ENCODE measurements at places on chromosomes 3 and 15.

DNA sequence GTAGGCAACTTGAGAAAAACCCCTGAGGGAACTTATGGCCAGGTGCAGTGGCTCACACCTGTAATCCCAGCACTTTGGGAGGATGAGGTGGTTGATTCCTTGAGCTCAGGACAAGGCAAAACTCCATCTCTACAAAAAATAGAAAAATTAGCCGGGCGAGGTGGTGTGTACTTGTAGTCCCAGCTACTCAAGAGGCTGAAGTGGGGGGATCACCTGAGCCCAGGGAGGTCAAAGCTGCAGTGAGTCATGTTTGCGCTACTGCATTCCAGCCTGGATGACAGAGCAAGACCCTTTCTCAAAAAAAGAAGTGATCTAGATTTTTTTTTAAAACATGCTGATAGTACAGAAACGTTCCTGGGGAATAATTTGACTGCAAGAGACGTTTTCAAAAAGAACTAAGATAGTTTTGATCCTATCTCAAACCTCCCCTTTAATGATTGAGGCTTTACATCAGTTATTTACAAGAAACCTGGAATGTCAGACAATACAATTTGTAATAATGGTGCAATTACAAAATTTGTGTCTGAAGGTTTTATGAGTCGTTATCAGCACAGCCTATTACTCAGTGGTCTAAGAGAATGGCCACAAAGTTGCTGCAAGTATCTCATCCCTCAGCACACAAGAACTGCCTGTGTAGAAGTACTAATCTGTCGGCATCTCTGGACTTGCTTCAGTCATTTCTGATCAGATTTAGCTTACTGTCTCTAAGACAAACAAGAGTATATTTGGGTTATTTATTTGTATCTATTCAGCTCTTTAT is 32.2 kb upstream of the KLHL25 start:
- no peak for DNase-seq

DNA sequence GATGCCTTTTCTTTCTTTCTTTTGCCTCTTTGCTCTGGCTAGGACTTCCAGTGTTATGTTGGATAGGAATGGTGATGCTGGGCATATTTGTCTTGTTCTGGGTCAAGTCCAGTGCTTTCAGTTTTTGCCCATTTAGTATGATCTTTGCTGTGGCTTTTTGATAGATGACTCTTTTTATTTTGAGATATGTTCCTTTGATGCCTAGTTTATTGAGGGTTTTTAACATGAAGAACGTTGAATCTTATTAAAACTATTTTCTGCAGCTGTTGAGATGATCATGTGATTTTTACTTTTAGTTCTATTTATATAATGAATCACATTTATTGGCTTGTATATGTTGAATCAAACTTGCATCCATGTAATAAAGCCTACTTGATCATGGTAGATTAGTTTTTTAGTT is 363.8 kb upstream of the RASGRP1 start:
- no peak for DNase-seq

DNA sequence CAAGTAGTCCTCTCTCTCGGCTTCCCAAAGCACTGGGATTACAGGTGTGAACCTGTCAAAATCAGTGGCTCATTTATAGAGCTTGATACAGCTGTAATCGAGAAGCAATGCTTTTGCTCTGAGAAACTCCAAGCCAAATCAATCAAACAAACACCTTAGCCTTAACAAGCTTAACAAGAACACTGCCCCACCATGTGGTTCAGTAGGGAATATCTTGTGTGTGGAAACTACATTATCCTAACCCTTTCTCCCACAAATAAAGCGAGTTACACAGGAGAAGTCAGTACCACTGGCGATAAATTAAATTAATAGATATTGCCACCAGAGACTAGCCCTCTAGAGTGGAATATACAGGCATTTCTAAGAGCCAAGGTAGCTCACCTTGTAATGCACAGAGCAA is 13.9 kb downstream of the CDAN1 start:
- DNase-seq, result no peak

- DNase-seq, result no peak
These were observed 127.1 kb downstream of the KCNMB2 start for GRCh38 chr3:178663201-178663934.

DNA sequence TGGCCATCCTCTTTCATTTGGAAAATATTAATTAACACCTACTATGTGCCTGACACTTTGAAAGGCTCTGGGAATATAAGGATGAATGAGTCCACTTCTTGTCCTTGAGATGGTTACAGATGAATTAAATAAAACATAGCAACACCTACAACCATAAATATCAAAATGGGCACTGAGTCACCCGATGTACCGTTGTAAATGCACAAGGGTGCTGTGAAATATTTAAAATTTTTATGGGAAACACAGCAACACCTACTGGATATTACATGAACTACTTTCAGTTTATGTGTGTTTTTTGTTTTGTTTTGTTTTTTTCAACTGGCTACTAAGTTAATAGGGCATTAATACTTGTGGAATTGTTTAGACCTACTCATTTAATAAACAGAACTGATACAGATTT is 239.0 kb upstream of the NAALADL2 start:
- peak; percentile 45 for DNase-seq

DNA sequence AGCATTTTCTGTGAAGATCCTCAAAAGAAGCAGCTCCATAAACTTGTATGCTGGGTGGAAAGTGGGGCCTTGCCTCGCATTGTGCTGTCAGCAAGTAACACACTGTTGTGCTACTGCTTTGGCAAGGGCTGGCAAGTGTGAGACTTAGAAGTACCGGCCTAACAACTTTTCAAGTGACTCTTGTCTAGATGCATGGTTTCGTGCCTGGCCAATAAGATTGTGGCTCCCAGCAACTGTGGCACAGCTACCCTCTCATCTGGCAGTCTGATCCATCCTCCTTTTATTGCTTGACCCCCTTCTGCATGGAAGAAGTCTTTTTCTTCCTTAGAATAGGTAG is 79.4 kb upstream of the VEPH1 start:
- no peak for DNase-seq

DNA sequence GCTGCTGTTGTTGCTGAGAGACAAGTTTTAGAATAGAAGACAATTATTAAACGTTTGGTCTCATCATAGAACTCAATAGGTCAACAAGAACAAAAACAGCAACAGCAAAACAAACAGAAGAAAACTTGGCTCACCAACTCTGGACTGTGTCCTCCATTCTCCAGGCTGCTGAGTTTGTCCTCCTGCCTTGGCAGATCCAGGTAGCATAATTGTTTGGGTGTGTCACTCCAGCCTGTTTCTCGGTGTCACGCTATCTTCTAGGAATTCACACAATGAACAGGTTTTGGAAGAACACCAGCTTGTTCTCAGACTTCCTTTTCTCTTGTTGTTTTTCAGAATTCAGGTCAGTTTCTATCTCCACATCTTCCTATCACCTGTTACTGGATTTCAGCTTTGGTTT is 34.7 kb downstream of the ARRDC4 start:
- no peak for DNase-seq

- DNase-seq, result no peak
These were observed 28.5 kb downstream of the SCG5 start for GRCh38 chr15:32669896-32670611.

DNA sequence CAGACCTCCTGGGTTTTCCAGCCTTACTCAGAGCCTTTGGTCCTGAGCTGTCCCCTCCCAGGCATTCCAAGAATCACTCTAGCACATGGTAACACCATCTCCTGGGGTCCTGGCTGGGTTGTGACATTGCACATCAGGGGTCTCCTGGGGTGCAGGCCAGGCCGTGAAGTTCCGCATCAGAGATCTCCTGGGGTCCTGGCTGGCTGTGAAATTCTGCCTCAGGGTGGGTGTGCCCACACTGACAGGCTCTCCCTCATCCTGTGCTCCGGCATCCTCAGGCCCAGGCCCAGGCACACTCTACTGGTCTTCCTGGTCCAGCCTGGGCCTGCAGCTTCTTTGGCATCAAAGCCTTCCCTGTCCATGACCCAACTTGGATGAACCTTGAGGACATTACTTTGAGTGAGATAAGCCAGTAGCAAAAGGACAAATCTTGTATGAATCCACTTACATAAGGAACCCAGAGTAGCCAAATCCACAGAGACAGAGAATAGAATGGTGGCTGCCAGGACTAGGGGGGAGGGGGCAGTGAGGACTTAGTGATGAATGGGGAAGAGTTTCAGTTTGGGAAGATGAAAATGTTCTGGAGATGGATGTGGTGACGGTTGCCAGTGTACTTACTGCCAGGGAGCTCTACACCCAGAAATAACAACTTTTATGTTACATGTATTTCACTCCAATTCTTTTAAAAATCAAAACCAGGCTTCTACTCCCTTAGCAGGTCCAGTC is 49.1 kb upstream of the KLF13 start:
- DNase-seq, result no peak

DNA sequence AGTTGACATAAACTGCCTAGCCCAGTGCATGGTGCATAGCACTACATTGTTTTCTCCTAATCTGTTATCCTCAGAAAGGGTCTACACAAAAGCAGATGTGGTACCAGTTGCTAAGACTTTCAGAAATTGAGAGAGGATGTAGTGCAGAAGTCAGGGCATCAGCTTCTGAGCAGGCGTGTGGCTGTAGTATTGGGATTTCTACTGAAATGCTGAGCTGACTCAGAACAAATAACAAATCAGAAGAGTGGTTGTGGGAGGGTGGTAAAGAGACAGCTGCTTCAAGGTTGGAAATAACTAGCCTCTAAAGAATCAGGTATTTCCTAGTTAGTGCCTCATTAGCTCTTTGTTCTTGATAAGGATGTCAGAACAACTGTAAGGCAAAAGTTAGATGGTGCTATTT is 161.3 kb downstream of the AKAP13 start:
- DNase-seq, result no peak

DNA sequence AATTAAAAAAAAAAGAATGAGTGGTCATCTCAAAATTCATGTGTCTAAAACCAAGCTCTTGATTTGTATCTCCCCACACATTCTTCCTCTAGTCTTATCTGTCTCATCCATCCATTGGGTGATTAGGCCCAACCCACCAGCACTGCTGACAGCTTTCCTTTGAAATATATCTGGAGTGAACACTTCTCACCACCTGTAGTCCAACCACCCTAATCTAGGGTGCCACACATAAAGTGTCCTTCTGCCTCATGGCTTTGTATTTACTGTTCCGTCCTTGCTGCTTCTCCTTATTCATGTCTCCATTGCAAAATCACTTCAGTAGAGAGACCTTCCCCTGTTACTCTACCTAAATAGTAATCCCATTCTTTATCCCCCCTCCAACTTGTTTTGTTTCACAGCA is 82.4 kb upstream of the PTX3 start:
- DNase-seq, result no peak

GRCh38 chr3:135014566-135014965 is 219.5 kb downstream of the EPHB1 start:
- DNase-seq, result no peak

GRCh38 chr15:63712828-63713520 is 115.8 kb downstream of the FBXL22 start:
- DNase-seq, result no peak

GRCh38 chr15:78072080-78072892 is 5.2 kb downstream of the TBC1D2B start:
- DNase-seq, result peak; percentile 77

GRCh38 chr3:37229740-37230139 is 55.4 kb upstream of the LRRFIP2 start:
- no peak for DNase-seq

GRCh38 chr3:167918008-167918596 is 177.6 kb downstream of the GOLIM4 start:
- no peak for DNase-seq

DNA sequence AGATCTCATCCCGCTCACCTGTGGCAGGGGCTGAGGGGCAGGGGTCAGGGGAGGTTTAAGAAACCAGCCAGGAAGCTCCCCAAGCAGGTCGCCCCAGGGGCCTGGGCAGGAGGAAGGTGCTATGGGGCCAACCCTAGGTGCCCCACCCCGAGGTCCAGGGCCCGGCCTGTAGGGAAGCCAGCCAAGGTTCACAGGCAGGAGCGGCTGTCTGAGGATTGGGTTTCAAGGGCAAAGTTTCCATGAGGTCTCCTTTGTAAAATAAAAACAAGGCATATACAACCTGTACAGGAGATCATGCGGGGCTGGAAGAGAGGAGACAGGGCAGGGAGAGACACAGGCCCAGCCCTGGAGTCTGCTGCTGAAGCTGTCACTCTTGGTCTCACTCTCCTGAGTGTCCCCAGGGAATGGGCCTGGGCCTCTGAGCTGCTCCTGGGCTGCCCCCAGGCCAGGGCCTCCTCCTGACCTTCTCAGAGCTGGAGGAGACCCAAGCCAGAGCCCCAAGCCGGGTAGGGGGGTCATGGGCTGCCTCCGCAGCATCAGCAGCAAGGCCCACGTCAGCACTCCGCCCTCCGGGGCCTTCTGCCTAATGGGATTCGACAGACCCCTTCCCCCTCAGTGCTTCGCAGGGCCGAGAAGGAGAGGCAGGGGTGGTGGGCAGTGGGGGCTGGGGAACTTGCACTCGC is 5.5 kb downstream of the CPLX3 start:
- no peak for DNase-seq

DNA sequence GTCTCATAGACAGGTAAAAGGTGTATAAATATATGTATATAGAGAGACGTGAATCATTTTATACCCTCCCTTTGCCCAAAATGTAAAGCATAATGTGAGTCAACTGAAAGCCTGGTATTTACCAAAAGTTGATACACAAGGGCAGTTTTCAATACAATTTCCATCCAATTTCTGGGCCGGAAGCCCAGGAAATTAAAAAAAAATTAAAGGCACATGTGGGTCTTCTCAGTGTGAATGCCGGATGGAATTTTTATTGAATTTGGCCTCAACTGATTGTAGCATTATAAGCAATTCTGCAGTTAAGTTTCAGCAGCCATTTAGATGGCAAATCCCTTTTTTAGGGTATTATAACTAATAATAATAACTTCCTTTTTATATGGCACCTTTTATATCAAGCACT is 3.3 kb upstream of the CNTN3 start:
- no peak for DNase-seq

DNA sequence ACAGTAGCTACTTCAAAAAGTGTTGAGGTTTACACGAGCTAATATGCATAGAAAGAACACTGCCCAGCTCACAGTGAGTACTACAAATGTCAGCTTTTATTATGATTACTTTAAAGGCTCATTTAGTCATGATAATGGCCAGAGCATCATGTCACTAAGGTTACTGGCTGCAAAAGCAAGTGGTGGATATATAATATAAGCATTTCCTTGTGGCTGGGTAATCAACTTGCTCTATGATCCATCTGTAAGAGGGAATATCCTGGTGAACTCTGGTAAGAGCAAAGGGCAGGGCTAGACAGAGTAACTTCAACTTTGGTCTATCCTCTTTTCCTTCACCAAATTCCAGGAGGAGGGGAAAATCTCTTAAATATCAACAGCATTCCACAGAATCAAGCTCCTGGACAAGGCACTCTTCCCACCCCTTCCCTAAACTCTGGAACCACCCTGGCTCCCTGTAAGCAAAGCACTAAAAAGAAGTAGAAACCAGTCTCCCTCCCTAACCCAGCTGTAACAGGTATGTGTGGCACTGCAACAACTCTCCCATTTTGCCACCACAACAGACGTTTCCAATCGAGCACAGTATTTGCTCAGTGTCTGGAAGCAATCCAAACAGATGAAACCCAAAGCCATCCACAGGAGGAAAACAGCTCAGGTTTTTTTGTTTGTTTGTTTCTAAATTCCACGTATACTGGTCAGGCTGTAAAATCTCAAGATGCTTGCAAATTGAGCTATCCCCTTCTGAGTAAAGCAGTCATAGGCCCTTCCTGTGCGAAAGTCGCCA is 13.4 kb downstream of the B4GALT4 start:
- no peak for DNase-seq

- no peak for DNase-seq
These were observed 141.4 kb downstream of the TGFBR2 start for GRCh38 chr3:30747771-30748281.
